ENCODE measurements at places on chromosomes 2 and 18. TPM values are rescaled to one million over a fixed set of nuclear protein-coding genes. Genes with fewer than 3 reads are reported as not detected.

DNA sequence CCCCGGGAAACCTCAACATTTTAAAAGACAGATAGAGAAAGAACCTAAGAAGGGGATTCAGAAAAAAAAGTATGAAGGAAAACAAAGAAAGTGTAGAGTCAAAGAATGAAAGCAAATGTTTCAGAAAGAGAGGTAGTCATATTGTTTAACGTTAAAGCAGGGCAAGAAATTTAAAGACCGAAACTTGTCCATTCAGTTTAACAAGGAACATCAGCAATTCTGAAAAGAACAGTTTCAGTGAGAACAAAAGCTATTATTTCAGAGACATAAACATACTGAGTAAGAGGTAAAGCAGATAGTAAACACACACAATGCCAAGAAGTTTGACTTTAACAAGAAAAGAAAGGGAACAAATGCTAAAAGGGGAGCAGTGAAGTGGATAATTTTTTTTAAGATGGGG is 41.1 kb downstream of the MBD2 start:
- H3K4me1 ChIP-seq, result peaks cover 14% of the 10 kb centered on the region
- peaks cover 18% of the 10 kb centered on the region for H3K36me3 ChIP-seq
- no peak overlapping the region for H3K4me3 ChIP-seq
- H3K27me3 ChIP-seq, result no peaks in the 10 kb centered on the region

DNA sequence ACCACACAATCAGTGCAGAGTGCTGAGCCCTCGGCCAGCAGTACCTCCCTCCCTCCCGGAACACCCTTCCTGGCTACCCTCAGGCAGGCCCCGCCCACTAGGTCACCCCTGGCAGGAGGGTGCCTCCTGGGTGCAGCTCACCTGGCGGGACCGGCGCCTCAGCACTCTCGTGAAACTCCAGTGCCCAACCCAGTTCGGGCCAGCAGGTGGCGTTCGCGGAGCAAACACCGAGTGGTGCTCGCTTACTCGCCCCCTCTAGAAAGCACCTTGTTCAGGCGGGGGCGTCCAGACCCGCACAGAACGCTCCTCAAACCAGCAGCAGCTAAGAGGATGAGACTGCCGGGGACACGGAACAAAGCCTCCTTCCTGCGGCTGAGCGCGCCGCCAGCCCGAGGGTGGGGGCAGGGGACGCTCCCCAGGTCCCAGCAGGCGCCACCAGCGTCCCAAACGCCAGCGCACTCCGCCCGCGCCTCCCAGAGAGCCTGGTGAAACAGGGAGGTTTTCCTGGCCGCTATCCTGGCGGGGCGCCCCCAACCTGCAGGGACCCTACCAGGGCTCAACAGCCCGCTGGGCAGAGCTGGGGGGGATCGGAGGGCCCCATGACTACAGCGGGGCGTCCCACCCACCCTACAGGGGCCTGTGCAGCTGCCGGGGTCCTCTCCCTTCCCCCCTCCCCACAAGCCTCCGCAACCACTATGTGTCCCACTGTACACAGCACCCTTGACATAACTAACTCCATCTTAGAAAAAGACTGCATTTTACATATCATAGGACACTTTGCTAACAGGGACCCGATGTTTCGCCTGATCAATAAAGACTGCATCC is 44.7 kb downstream of the MRPS5 start:
- H3K4me3 ChIP-seq, result peak overlapping the region; percentile 68
- DNase-seq, result peak; percentile 23
- H3K27ac ChIP-seq, result no peak overlapping the region
- no peaks in the 10 kb centered on the region for H3K4me1 ChIP-seq
- no peaks in the 10 kb centered on the region for H3K36me3 ChIP-seq
- peaks cover 47% of the 10 kb centered on the region for H3K27me3 ChIP-seq

The IL36B gene
- polyA plus RNA-seq, result 0.14 TPM

- no peak for DNase-seq
- H3K4me3 ChIP-seq, result no peak overlapping the region
- no peak overlapping the region for H3K27ac ChIP-seq
- H3K36me3 ChIP-seq, result no peaks in the 10 kb centered on the region
- H3K27me3 ChIP-seq, result no peaks in the 10 kb centered on the region
Measured at GRCh38 chr18:6270771-6271216, 143.9 kb downstream of the L3MBTL4 start.

DNA sequence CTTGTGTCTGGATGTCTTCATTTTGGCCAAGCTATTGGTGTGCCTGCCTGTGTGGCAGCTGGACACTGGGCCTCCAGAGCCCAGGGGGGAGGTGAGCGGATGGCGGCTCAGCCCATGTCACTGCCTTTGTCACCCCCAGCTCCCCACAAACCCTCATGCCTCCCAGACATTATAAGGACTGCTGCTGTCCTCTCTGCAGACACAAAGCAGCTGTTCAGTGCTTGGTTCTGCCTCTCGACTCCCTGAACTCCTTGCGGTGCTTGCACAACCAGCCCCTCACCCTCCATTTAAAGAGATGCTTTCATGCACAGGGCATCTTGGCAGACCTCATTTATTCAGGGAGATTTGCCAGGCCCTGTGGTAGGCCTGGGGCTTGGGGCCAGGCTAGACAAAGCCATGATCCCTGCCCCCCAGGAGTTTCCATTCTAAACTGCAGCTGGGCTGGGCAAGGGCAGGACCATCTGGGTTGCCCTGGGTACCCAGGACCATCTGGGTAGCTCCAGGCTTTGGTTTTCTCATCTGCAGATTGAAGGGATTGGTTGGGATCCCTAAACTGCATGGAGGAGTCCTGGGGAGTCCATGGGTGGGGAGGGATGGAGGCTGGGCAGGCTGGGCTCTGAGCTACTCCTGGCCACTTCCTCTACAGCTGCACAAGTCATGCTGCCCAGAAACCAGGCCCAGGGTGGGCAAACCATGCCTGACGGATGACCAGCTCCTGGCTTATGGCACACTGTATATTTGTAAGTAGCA is 168.5 kb downstream of the CELF4 start:
- H3K27ac ChIP-seq, result no peak overlapping the region
- H3K27me3 ChIP-seq, result peaks cover 25% of the 10 kb centered on the region
- no peak overlapping the region for H3K4me3 ChIP-seq
- H3K4me1 ChIP-seq, result no peaks in the 10 kb centered on the region
- no peak for DNase-seq

- H3K27me3 ChIP-seq, result no peaks in the 10 kb centered on the region
- peak; percentile 19 for DNase-seq
- peaks cover 4% of the 10 kb centered on the region for H3K4me1 ChIP-seq
- no peak overlapping the region for H3K27ac ChIP-seq
- H3K36me3 ChIP-seq, result no peaks in the 10 kb centered on the region
Measured at GRCh38 chr2:53202063-53202462, 565.5 kb upstream of the CHAC2 start.

The CDH19 gene
- not detected for polyA plus RNA-seq

The STK16 gene
- 44.7 TPM for polyA plus RNA-seq

DNA sequence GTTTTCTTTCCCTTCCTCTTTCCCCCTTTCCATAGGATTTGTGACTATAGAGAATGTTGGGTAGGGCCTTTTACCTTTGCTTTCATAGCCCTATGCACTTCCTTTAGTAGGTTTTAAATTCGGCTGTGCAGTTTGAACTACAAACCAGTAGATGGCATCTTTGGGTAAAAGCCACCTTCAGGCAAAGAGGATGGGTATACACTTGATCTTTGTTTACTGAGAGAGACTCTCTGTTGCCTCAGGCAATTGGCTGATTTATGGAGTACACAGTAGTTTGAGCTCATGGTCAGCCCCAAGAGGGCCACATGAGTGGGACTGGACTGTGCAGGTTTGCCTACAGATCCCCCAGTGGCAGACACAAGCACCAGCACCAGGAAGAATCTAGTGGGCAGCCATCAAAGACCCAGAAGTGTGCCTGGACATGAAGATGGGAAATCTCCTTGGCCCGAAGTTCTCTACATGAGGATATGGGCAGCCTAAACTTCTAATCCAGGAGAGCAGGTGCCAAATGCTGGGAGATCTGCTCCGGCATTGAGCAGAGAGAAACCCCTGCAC is 1304.3 kb upstream of the DDX18 start:
- no peak overlapping the region for H3K4me3 ChIP-seq
- DNase-seq, result no peak
- H3K27me3 ChIP-seq, result no peaks in the 10 kb centered on the region
- H3K4me1 ChIP-seq, result no peaks in the 10 kb centered on the region
- no peaks in the 10 kb centered on the region for H3K36me3 ChIP-seq
- H3K27ac ChIP-seq, result no peak overlapping the region

The UBXN2A gene
- polyA plus RNA-seq, result 11.7 TPM

The DDX18 gene
- polyA plus RNA-seq, result 50.1 TPM

DNA sequence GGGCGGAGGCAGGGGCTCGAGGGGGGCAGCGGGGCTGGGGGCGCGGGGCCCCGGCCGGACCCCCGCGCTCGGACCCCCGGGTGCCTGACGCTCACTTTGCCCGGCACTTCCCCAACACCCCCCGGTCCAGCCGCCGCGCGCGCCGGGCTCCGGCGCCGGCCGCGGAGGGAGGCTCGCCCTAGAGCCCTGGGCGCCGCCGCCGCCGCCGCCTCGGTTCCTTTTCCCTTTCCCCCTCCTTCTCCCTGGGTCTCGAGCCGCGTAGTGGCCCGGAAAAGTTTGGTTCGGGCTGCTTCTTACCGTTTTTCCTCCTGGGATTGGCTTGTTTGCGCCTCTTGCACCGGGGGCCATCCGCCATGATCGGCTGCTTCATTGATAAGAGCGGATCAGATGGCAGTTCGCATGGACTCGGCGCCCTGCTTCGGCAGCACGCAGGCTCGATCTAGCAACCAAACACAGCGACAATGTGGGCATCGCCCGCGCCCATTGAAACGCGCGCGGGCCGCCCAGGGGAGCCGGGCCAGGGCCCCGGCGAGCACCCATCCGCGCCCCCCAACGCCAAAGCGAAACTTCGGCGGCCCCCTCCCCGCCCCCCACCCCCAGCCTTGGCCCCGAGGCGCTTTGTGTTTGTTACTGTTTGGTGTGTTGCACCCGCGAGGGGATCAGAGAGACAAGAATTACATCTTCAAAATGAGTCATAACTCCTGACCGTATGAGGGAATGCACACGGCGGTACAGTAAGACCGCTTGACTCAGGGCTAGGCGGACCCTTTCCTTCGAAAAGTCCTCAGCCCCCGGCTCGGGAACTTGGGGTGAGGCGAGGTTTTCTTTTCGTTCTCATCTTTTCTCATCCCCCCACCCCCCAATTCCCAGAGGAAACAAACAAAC is 2.7 kb downstream of the ZEB2 start:
- DNase-seq, result no peak
- H3K4me1 ChIP-seq, result peaks cover 5% of the 10 kb centered on the region
- H3K27ac ChIP-seq, result no peak overlapping the region
- peak overlapping the region; percentile 41 for H3K4me3 ChIP-seq

GRCh38 chr2:240402566-240403272 is 32.7 kb upstream of the GPC1 start:
- H3K36me3 ChIP-seq, result no peaks in the 10 kb centered on the region
- DNase-seq, result no peak
- peaks cover 8% of the 10 kb centered on the region for H3K4me1 ChIP-seq
- peaks cover 27% of the 10 kb centered on the region for H3K27me3 ChIP-seq
- no peak overlapping the region for H3K4me3 ChIP-seq
- no peak overlapping the region for H3K27ac ChIP-seq

GRCh38 chr2:120670771-120671480 is 64.7 kb upstream of the GLI2 start:
- peaks cover 22% of the 10 kb centered on the region for H3K27me3 ChIP-seq
- no peaks in the 10 kb centered on the region for H3K4me1 ChIP-seq
- H3K4me3 ChIP-seq, result no peak overlapping the region

The ADD2 gene
- polyA plus RNA-seq, result not detected

DNA sequence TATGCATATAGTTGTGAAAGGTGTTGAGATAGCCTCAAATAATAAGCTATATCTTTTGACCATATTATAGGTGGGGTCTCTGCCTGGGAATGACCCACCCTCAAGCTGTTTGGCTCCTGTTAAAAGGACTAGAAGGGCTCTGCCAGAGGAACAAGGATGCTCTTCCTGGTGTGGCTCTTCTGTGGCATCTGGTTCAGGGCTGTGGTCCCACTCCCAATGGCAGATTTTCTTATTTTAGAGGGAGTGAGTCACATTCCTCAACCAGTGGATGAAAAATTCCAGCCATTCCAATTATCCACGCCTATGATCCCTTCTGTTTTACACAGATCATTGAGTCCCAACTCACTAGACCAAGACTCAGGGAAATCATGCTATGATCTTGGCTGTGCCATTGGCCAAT is 119.9 kb downstream of the PARD3B start:
- peaks cover 22% of the 10 kb centered on the region for H3K4me1 ChIP-seq
- H3K27me3 ChIP-seq, result no peaks in the 10 kb centered on the region
- H3K27ac ChIP-seq, result peak overlapping the region; percentile 68
- peak overlapping the region; percentile 26 for H3K4me3 ChIP-seq

GRCh38 chr2:227655454-227655853 is 11.2 kb upstream of the SCYGR5 start:
- no peak overlapping the region for H3K4me3 ChIP-seq
- H3K27me3 ChIP-seq, result no peaks in the 10 kb centered on the region
- no peaks in the 10 kb centered on the region for H3K36me3 ChIP-seq
- no peak overlapping the region for H3K27ac ChIP-seq
- DNase-seq, result peak; percentile 54

GRCh38 chr2:222722327-222722946 is 51.0 kb downstream of the MOGAT1 start:
- H3K4me3 ChIP-seq, result no peak overlapping the region
- DNase-seq, result no peak
- H3K36me3 ChIP-seq, result no peaks in the 10 kb centered on the region
- no peaks in the 10 kb centered on the region for H3K27me3 ChIP-seq
- H3K4me1 ChIP-seq, result no peaks in the 10 kb centered on the region

The BOLL gene
- not detected for polyA plus RNA-seq

- no peak for DNase-seq
- H3K4me3 ChIP-seq, result no peak overlapping the region
- H3K4me1 ChIP-seq, result no peaks in the 10 kb centered on the region
- no peaks in the 10 kb centered on the region for H3K36me3 ChIP-seq
- no peak overlapping the region for H3K27ac ChIP-seq
Measured at GRCh38 chr2:20755132-20755800, 67.6 kb downstream of the LDAH start.

The NPPC gene
- not detected for polyA plus RNA-seq

GRCh38 chr2:235518322-235519090 is 24.7 kb downstream of the AGAP1 start:
- no peak for DNase-seq
- H3K27ac ChIP-seq, result no peak overlapping the region
- H3K27me3 ChIP-seq, result no peaks in the 10 kb centered on the region
- no peaks in the 10 kb centered on the region for H3K36me3 ChIP-seq

The CEP68 gene
- polyA plus RNA-seq, result 3.9 TPM

DNA sequence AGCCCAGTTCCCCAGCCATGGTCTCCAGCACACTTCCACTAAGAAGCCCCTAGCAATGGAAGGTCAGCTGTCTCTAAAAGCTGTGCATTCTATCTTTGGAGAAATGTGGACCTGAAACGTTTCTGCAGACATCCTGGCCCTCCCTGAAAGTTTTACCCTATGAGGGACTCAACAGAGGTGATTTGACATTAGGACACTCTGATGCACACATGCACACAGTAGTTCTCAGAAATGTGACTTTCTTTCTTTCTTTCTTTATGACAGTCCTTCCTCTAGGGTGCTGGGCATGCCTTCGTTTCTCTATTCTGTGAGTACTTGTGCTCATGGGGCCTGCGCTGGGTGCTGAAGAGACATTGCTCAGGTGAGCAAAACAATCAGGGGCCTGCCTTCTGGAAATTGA is 857.3 kb downstream of the RNF144A start:
- no peaks in the 10 kb centered on the region for H3K27me3 ChIP-seq
- no peak overlapping the region for H3K27ac ChIP-seq
- H3K36me3 ChIP-seq, result no peaks in the 10 kb centered on the region
- DNase-seq, result no peak
- H3K4me1 ChIP-seq, result peaks cover 14% of the 10 kb centered on the region

- H3K4me1 ChIP-seq, result no peaks in the 10 kb centered on the region
- DNase-seq, result no peak
- H3K36me3 ChIP-seq, result no peaks in the 10 kb centered on the region
- H3K27me3 ChIP-seq, result no peaks in the 10 kb centered on the region
- no peak overlapping the region for H3K4me3 ChIP-seq
- H3K27ac ChIP-seq, result no peak overlapping the region
Measured at GRCh38 chr2:56100791-56101312, 82.9 kb upstream of the CCDC85A start.

The SULT1C4 gene
- polyA plus RNA-seq, result not detected
